ENCODE measurements at places on chromosomes 5 and 9. TPM values are rescaled to one million over a fixed set of nuclear protein-coding genes. Genes with fewer than 3 reads are reported as not detected.

Gene GGTA1
- not detected for total RNA-seq

GRCh38 chr9:89863141-89863540, 258.3 kb downstream of the GADD45G start:
- peaks cover 35% of the 10 kb centered on the region for H3K27me3 ChIP-seq
- H3K27ac ChIP-seq = no peak overlapping the region

Gene CAMK4
- total RNA-seq = 91.1 TPM

- peaks cover 9% of the 10 kb centered on the region for H3K4me1 ChIP-seq
- no peak overlapping the region for H3K4me3 ChIP-seq
- no peaks in the 10 kb centered on the region for H3K36me3 ChIP-seq
Observed at GRCh38 chr5:180647465-180647864, 1.9 kb downstream of the FLT4 start.

DNA sequence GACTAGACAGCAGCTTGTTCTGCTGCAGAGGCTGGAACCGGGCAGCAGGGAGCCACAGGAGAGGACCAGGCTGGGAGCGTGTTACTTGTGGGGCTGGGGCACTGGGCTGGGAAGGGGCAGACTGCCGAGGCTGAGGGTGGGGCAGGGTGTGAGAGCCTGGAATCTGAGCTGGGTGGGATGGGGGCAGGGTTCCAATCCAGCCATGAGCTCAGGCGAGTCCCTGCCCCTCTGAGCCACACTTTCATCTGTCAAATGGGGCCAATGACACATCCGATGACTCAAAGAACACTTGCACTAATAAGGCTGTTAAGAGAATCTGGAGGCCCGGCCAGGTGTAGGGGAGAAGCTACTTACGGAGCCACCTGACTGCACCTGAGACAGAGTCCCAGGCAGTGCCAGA, 18.7 kb upstream of the WDR38 start:
- no peaks in the 10 kb centered on the region for H3K36me3 ChIP-seq
- no peak overlapping the region for H3K4me3 ChIP-seq
- H3K4me1 ChIP-seq = no peaks in the 10 kb centered on the region
- no peak overlapping the region for H3K27ac ChIP-seq
- H3K27me3 ChIP-seq = peaks cover 22% of the 10 kb centered on the region

DNA sequence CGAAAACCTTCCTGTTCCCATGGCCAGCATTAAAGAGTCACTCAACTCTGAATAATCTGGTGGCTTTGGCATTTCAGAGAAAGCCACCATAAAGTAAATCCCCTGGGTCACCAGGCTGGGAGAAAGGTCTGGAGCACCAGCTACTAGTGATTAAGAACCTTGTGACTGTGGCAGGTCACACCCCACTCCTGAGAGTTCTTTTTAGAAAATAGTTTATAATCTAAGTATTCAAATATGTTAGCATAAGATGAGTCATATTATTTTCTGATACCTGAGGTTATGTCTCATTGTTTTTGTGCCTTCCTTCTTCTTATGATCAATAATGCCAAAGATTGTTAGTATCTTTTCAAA, 351.7 kb downstream of the ARRDC3 start:
- H3K27me3 ChIP-seq = peaks cover 17% of the 10 kb centered on the region
- no peak overlapping the region for H3K27ac ChIP-seq
- no peak for DNase-seq
- H3K4me1 ChIP-seq = no peaks in the 10 kb centered on the region
- no peaks in the 10 kb centered on the region for H3K36me3 ChIP-seq
- H3K4me3 ChIP-seq = no peak overlapping the region

Gene LHX3
- not detected for total RNA-seq

DNA sequence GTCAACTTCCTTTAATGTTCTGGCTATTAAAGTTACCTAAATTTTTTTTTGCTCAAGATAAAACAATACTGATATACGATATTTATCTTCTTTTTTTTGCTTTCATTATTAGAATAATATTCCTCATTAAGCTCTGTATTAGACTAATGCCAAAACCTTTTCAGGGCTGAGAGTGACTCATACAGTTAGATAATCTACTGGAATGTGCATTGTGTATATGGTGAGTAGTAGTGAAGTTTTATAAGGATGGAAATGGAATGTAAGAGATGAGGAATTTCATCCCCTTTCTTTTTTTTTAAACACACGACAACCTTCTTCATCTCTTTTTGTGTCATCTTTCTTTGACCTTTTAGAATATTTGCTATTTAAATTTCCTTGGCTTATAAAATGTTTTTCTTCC, 268.6 kb downstream of the ISL1 start:
- no peak overlapping the region for H3K4me3 ChIP-seq
- H3K27ac ChIP-seq = no peak overlapping the region
- no peaks in the 10 kb centered on the region for H3K36me3 ChIP-seq
- DNase-seq = no peak
- no peaks in the 10 kb centered on the region for H3K27me3 ChIP-seq

Gene CCDC192
- total RNA-seq = not detected

DNA sequence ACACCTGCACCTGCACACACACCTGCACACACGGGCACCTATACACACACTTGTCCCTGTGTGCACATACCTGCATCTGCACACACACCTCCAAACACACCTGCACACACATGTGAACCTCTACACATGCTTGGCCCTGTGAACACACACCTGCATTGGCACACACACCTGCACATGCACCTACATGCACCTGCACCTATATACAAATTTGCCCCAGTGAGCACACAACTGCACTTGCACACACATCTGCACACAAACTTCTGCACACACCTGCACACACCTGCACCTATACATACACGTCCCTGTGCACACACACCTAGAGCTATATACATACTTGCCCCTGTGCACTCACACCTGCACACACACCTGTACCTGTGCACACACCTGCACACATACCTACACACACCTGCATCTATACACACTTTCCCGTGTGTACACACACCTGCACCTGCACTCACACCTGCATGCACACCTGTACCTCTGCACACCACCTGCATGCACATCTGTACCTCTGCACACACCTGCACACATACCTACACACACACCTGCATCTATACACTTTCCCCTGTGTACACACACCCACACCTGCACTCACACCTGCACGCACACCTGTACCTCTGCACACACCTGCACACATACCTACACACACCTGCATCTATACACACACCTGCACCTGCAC, 21.5 kb upstream of the LPCAT1 start:
- DNase-seq = no peak
- H3K4me1 ChIP-seq = peaks cover 3% of the 10 kb centered on the region
- H3K4me3 ChIP-seq = no peak overlapping the region
- H3K36me3 ChIP-seq = no peaks in the 10 kb centered on the region
- H3K27ac ChIP-seq = no peak overlapping the region
- H3K27me3 ChIP-seq = no peaks in the 10 kb centered on the region

Gene C1QTNF2
- not detected for total RNA-seq

DNA sequence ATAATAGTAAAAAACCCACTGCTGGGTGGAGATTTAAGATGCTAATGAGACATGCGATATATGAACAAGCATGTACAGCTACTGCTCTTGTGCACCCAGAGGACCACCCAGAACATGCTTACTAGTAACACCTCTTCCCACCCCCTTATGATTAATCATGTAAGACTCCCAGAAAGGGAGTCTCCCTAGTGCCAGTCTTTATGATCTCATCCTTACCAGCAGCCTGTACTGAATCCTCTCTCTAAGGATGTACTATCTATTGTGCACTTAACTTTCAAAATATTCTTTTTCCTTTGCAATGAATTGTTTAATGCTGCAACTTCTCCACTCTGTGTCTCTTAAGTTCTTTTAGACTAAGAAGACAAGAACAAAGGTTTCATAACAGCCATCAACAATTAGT, 9.1 kb upstream of the MAT2B start:
- no peaks in the 10 kb centered on the region for H3K27me3 ChIP-seq
- no peak overlapping the region for H3K27ac ChIP-seq
- no peak for DNase-seq

Gene RNF208
- 2.9 TPM for total RNA-seq

DNA sequence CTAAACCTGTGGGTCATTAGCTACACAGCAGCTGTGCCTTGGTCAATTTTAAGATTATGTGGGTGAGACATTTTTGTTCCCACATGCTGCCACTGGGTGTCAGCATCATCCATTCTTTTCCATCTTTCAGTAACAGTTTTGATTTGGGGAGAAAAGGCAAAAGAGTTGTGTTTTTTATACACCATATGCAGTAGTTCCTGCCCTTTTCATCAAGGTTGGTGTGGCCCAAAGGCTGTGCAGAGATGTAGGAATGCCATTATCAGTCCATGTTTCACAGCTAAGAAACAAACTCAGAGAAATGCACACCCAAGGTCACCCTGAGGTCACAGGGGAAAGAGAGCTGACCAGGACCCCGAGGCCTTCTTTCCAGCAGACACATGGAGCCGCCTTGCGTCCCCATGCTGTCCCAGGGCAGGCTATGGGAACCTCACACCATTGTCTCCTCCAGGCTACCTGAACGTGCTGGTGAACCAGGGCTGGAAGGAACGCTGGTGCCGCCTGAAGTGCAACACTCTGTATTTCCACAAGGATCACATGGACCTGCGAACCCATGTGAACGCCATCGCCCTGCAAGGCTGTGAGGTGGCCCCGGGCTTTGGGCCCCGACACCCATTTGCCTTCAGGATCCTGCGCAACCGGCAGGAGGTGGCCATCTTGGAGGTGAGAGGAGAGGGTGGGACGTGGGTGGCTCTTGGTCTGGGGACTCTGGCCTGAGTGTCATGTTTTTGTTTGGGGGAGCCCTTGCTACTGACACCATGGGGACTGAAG, 27.8 kb upstream of the GRPEL2 start:
- no peaks in the 10 kb centered on the region for H3K36me3 ChIP-seq
- peaks cover 3% of the 10 kb centered on the region for H3K4me1 ChIP-seq
- no peak for DNase-seq

DNA sequence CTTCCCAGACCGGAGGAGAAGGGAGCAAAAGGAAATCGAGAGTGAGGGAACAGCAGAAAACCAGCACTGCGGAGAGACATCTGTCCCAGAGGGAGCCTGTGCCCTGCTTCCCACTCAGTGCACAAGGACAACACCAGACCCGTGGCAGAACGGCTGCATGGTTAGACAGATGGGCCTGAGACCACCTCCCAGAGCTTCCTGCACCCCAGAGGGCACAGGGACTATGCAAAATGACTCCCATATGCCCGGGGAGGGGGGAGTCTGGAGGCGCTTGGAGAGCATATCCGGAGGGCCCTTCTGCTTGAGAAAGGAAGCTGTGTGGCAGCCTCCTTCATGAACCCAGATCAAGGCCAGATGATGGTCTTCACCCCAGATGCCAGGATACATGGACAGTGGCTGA, 26.6 kb downstream of the TLX3 start:
- H3K4me3 ChIP-seq = no peak overlapping the region
- no peaks in the 10 kb centered on the region for H3K36me3 ChIP-seq
- no peak overlapping the region for H3K27ac ChIP-seq

GRCh38 chr9:137708590-137709284, 89.9 kb downstream of the EHMT1 start:
- H3K27ac ChIP-seq = no peak overlapping the region
- DNase-seq = no peak
- H3K27me3 ChIP-seq = no peaks in the 10 kb centered on the region
- peaks cover 57% of the 10 kb centered on the region for H3K36me3 ChIP-seq
- H3K4me1 ChIP-seq = peaks cover 29% of the 10 kb centered on the region
- H3K4me3 ChIP-seq = no peak overlapping the region

Gene ANKHD1
- 111 TPM for total RNA-seq

Data from activated CD8-positive, alpha-beta memory T cell treated with anti-CD3 and anti-CD28 coated beads, Interleukin-2, amount 10 ng/mL, durations not matched to agents 7 days and 5 days (primary cell).